ENCODE measurements at places on chromosomes 12 and 14. TPM values are rescaled to one million over a fixed set of nuclear protein-coding genes. Genes with fewer than 3 reads are reported as not detected.

DNA sequence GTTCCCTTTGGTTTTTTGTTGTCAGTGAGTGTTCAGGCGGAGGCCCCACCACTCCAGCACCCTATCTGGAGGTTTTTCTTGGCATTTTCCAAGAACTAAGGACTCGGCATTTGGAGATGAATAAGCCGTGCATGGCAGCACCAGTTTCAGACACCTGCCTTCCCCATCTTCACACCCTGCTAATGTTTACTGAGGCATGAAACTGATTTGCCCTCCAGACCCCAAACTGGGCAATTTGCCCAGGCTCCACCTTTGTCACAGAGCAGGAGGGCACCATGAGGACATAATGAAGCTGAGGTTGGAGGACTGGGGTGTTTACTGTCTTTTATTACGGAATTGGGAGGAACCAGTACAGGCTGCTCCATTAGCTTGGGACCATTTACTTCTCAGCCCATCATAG, 113.4 kb downstream of the LGMN start:
- DNase-seq = no peak

DNA sequence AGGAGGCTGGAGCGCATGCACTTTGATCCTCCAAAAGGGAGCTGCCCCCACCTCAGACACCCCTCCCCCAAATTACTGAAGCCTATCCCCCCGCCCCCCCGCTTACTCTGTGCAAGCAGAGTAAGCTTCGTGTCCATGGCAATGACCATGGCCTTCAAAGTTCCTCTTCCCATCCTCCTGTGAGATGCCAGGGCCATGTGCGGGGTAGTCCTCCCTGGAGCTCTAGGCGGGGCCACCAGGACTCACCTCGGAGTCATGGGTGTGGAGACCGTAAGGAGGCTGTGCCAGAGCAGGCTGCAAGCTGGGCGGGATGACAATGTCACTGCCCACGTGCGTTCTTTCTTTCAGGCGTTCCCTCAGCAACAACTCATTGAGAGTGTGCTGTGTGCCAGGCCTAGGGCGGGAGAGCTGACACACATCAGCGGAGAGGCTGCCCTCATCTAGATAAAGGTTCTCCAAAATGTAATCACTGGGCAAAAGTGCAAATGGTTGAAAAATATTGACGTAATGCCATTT, 66.8 kb downstream of the C14orf132 start:
- DNase-seq = no peak

DNA sequence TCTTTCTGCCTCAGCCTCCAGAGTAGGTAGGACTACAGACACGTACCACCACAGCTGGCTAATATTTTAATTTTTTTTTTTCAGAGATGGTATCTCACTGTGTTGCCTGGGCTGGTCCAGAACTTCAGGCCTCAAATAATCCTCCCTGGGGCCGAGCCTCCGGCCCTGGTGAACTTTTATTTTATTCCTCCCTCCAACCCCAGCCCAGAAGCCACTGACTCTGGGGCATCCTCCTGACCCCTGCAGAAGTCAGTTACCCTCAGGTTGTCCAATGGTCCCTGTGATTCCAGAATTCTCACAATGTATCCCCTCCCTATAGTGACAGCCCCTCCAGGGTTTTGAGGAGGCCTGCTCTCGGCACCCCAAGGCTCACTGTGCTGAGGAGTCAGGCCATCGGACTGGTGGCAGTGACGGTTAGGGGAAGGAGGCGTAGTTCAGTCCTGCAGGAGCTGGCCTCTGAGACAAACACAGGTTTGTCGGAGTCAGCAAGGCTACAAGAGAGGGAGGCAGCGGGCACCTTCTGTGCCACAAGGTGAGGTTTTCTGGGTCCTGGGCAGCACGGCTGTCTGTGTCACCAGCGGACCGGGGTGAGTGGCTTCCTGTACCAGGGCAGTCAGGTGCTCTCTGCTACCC, 19.4 kb upstream of the FIGNL2 start:
- DNase-seq = no peak

- no peak for DNase-seq
Observed at GRCh38 chr12:66674495-66675122, 4.3 kb downstream of the GRIP1 start.

DNA sequence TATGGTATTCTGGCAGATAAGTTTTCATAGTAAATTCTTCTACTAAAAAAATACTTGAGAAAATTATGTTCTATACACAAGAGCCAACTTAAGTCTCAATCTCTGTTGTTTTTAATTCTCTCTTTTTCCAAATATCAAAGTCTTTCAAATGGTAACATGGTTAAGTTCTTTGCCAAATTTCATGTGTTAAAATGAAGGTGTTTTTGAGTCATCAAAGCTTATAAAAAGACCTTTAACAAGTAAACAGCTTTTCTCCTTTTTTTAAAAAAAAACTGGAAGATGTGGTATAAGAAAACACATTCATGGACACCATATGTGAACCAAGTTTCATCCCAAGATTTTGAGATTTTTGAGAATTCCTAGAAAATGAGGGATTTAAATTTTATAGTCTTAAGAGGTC, 111.3 kb downstream of the FOXG1 start:
- DNase-seq = no peak

DNA sequence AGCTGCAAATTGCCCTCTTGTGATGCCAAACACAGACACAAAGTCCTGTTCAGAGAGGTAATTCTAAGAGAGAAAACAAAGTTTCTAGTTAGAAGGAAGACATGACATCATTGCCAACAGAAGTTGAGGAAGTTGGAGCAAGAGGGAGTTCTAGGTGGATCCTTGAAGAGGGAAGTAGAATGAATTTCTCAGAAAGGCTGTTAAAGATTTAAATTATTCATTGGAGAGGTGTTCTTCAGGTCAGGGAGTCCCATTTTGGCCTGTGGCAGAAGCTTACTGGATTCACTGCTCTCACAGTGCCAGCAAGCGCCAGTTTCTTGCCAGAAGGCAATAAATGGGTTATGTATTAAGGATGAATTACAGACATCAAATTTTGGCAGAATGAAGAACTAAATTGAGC, 15.3 kb downstream of the TSFM start:
- DNase-seq = no peak

GRCh38 chr12:50055831-50056638, 1.4 kb upstream of the ASIC1 start:
- peak; percentile 58 for DNase-seq

GRCh38 chr12:66753810-66754209, 74.9 kb upstream of the GRIP1 start:
- no peak for DNase-seq

- DNase-seq = peak; percentile 95
Observed at GRCh38 chr12:115570069-115570777, 707.3 kb downstream of the MED13L start.

- no peak for DNase-seq
Observed at GRCh38 chr12:67671892-67672291, 23.3 kb downstream of the DYRK2 start.

TMEM63C gene
- total RNA-seq = 4.0 TPM

COL2A1 gene
- 6.7 TPM for total RNA-seq

KRT3 gene
- 0.33 TPM for total RNA-seq

APOF gene
- total RNA-seq = not detected

ZC2HC1C gene
- total RNA-seq = 9.5 TPM

TBX5 gene
- not detected for total RNA-seq

ST8SIA1 gene
- total RNA-seq = not detected

AICDA gene
- not detected for total RNA-seq

SDR9C7 gene
- not detected for total RNA-seq

C14orf132 gene
- total RNA-seq = 0.06 TPM

ATF1 gene
- 67.2 TPM for total RNA-seq

PLEKHD1 gene
- 0.15 TPM for total RNA-seq
